ENCODE measurements at places on chromosomes 1 and 21.

GRCh38 chr1:113903501-113904292, 902 bp downstream of the AP4B1 start:
- DNase-seq: no peak

GRCh38 chr1:85544689-85545215, 35.8 kb upstream of the CCN1 start:
- DNase-seq: no peak

- DNase-seq: no peak
These were observed 109.1 kb downstream of the GRIK3 start for GRCh38 chr1:36925251-36925650.

DNA sequence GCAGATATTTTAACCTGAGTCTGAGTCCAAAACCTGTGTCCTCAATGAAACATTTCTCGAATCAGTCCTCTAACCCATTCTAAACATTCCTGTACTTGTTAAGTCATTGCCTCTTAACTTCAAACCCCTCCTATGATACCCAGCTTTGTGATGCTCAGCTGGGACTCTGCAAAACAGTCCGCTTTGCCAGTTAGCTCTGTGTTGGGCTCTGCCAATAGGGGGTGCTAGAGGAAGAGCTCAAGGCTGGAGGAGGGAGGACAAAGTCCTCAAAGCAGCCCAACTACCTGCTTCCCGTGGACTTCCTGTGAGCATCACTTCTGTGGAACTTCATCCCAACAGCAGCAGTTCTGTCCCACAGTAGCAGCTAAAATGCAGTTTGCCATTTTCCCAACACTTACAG, 38.1 kb upstream of the SYT14 start:
- DNase-seq: no peak

GRCh38 chr1:36944883-36945282, 89.4 kb downstream of the GRIK3 start:
- no peak for DNase-seq

GRCh38 chr21:42705746-42706374, 52.4 kb downstream of the PDE9A start:
- DNase-seq: no peak

GRCh38 chr1:217946511-217946910, 315.4 kb downstream of the SPATA17 start:
- DNase-seq: no peak

DNA sequence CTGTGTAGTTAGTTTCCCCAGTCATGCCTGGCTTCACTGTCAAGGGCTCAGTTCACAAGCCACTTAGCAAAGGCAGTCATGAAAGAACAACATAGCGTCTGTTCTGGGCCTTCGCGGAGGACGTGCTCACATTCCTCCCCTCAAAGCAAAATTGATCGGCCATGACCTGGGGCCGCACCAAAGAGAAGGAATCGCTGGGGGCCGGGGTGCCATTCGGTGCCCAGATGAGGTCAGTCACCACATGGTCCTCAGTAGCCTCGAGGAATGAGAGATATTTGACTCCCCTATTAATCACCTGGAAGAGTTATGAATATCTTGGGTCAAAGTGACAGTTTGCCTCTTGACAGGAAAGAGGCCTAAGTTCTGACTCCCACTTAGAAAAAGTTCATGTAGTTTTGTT, 251.1 kb upstream of the JUN start:
- no peak for DNase-seq

- no peak for DNase-seq
These were observed 42.5 kb downstream of the PRDM16 start for GRCh38 chr1:3111348-3112021.

DNA sequence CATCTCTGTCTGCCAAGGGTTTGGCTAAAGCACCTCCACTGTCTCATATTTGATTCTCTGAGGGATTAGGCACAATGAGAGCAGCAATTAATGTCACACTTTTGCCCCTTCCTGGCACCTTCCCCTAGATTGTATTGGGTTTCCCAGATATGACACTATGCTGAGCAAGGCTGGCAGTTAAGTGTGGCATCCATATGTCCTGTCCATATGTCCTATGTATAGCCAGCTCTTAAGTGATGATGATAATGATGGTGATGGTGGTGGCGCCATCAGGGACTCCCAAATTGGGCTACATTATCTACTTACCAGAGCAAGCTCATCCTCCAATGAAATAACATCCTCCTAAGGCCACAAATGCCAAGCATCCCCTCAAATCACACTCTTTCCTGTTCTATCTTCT, 13.5 kb upstream of the LORICRIN start:
- DNase-seq: no peak

DNA sequence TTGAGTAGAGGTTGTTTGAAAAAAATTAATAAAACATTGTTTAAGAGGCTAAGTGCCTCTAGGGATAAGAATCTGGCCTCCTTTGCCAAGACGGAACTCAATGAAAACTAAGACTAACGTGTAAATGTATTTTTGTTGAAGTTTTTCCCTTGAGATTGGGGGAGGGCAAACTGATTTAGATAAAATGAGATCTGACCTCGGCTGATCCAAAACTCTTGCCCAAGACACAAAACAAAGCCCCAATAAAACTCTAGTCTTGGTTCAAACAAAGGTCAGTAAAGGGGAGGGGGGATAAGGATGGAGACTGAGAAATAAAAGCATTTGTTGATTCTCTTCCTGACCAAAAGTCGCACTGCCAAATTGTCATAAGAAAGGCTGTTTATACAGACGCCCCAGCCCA, 134.8 kb upstream of the DPT start:
- DNase-seq: no peak

- DNase-seq: no peak
These were observed 129.6 kb upstream of the COA6 start for GRCh38 chr1:234243521-234244260.

GRCh38 chr21:28953247-28953646, 39.4 kb downstream of the LTN1 start:
- no peak for DNase-seq

DNA sequence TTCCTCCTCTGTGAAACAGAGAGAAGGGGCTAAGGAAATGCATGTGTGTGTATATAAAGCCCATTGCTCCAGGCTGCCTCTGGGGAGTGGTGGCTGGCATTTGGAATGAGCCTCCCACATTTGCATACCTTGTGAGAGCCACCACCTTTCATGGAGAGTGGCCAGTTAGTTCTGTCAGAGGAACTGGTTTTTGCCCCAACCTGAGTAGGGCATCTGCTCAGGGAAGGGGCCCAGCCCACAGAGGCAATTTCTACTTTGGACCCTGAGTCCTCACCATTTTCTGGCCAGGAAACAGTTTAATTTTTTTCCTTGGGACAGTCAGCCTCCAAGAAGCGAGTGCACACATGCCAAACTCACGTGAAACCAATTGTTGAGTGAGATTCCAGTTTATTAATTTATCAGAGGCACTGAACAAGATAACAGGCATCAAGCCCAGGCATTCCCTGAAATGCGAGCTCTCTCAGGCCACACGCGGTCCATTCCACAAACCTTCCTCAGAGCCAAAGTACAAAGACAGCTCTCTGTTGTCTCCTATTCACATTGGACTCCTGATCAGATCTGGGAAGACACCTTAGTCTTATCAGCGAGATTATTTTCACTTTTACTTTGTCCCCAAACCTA, 1.0 kb upstream of the SLC6A9 start:
- no peak for DNase-seq

- DNase-seq: no peak
These were observed 47.8 kb downstream of the AK4 start for GRCh38 chr1:65195495-65196417.

DNA sequence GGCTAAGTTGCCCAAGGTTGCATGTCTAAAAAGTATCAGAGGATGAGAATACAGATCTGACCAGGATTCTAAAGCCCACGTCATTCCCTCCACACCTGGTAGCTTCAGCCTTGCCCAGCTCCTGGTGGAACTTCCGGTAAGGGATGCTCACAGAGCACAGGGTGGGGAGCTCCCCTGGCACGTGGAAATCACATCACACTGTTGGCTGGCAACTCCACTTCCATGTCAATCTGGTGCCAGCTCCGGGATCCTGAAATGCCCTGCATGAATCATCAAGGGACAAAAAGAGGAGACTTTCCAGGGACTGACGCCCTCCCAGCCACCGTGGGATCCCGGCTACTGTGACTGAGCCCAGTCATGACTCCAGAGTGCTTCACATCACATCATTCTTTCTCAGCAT, 12.4 kb upstream of the BCAR3 start:
- no peak for DNase-seq

GRCh38 chr1:186559601-186560116, 98.7 kb upstream of the PDC start:
- DNase-seq: no peak

DNA sequence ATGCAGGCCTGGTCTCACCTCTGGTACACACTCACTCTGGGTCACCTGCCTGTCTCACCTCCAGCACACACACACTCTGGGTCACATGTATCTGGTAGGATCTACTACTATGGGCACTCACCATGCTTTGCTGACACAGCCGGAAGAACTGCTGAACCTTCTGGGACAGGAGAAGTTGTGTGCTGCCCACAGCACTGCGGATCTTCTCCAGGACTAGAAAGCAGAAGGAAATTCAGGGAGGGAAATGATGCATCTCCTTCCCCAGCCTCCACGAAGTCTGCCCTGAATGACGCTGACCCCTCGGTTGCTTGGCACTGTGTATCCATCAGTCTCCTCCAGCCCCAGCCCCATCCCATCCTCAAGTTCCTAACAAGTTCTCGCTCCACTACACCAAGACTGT, 7.9 kb upstream of the SMIM12 start:
- no peak for DNase-seq

DNA sequence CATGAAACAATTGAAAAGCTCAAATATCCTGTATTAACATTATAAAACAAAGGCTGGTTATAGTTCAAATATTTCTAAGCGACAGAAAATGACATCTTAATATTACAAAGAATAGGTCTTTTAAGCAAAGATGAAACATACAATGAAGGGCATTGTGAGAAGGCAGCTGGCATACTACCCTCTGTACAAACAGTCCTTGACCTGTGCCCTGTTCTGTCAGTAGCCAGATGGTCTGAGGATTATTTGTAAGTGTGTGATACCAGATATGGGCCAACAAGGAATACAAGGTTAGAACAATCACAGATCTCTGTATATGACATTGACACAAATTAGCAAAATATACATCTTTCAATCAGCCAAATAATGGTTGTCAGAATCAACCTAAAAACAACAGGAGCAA, 1350.4 kb downstream of the AMY1C start:
- no peak for DNase-seq

GRCh38 chr1:86067626-86068025, 88.9 kb downstream of the COL24A1 start:
- DNase-seq: no peak

- no peak for DNase-seq
These were observed 57.3 kb upstream of the DIRAS3 start for GRCh38 chr1:68107771-68108170.

DNA sequence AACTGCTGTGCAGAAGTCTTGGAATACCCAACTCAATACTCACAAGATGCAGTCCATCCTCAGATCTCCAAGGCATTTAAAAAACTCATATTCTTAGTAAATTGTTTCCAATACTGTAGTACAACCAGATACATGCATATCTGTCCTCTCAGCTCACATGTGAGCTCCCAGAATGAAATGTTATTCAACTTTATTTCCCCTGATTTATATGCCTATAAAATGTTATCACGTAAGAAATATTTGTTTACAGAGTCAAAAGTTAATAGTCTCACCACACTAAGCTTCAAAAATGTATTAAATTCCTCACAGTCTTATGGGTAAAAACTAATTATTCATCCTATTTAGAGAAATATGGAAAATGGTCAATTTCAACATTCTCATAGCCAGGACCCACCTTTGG, 56.6 kb downstream of the LTN1 start:
- no peak for DNase-seq

DNA sequence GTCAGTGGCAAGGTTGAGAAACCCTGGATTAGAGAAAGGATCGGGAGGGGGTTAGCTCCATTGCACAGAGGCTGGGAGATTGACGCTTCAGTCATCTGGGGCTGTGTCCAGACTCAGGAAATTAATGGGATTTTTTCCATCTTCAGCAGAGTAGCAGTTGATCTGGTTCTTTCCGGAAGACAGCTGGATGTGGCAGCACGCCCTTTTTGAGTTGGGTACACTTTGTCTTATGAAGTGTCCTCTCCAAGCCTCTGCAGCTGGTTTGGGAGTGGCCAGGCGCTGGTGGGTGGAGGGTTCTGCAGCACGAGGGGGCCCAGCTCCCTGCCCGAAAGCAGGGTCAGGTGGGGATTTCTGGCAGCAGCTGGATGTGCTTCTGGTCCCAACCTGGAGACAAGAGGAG, 95.1 kb downstream of the TAS1R2 start:
- DNase-seq: no peak

GRCh38 chr1:7616076-7616832, 154.8 kb upstream of the VAMP3 start:
- no peak for DNase-seq

- no peak for DNase-seq
These were observed at the start of gene FAM131C for GRCh38 chr1:16073490-16074119. FAM131C (minus strand) TSS chr1:16073651; CDS start chr1:16073442, 209 bp downstream.

DNA sequence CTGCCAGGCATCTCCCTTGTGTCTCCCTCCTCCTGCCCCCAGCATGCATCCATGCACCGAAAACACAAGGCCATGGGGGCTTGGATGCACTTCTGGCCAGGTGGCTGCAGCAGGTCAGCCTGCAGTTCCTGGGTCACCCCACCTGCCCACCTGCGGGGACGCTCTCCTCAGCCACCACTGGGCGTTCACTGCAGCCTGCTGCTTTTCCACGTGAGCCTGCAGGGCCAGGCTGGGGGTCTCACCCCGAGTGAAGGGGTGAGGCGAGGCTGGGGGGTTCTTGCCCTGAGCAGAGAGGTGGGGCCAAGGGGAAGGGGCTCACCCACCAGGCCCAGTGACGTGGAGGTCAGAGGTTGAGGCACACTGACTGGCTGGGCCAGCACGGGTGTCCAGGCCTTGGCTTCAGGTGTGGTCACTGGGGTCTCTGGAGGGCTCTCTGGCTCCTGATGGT, 64.6 kb downstream of the WNT9A start:
- DNase-seq: no peak

DNA sequence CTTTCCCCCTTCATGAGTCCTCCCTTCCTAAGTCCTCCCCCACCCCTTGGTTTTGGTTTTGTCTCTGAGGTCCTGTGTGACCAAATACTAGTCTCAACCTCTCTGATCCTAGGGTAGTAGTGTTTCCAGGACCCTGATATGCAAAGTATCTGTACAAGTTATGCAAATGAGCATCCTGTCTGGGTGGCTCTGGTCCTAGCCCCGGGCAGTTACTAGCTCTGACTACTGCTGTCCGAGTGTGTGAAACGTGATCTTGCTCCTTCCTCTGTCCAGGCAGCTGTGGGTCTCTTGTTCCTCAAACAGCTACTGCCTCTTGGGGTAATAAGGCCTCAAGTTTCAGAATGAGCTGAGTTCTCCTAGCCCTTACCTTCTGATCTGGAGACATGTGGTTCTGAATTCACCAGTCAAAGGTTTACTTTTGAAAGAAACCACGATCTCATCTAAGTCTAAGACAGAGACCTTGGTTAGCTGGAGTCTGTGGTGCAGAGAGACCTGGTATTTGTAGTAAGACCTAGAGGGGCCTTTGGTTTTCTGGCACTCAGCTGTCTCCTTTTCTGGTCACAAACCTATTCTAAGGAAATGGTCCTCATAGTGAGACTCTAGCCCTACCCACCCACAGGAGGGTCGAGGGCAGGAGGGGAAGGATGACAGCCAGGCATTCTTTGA, 31.0 kb upstream of the IL19 start:
- DNase-seq: no peak

GRCh38 chr1:43936431-43937151, 3.0 kb downstream of the ARTN start:
- no peak for DNase-seq
